ENCODE measurements at places on chromosomes 12 and 14.
A peak's percentile ranks its signal among the peaks of the same experiment; 100 is the strongest.

DNA sequence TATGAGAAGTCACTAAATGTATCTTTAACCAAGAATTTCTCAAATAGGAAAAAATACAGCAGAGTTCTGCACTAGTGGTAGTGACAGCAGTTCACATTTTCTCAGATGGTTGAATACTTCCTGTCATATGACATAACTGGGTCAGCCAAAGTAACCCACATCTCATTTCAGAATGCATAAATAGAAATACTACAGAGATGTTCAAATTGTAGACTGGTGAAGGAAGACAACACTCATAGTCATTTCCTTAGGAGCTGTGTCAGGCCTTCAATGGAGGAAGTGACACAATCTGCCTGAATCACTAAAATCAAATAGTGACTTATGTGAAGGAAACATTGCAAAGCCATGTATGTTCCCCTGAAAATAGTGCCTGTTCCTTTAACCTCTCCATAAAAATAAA, 32.4 kb downstream of the FERMT2 start:
- no peak for DNase-seq

GRCh38 chr12:51911788-51912711, 4.7 kb downstream of the ACVRL1 start:
- DNase-seq = no peak

GRCh38 chr14:76088771-76089571, 62.8 kb upstream of the GPATCH2L start:
- no peak for DNase-seq

DNA sequence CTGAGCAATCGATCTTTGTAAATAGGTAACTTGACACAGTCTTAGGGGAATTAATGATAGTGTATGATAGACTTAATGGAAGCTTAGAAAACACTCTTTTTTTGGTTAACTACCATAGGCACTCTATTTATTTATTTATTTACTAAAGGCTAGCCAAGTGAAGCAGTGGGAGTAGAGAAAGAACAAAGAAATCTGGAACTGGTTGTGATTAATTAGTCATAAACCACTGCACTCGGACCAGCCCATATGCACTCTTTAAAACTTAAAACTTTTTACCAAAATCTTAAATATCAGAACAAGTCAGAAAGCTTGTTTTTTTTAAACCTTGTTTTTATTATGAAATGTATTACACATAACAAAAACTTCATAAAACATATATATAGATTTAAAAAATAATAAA, 49.5 kb upstream of the SRP54 start:
- DNase-seq = no peak

DNA sequence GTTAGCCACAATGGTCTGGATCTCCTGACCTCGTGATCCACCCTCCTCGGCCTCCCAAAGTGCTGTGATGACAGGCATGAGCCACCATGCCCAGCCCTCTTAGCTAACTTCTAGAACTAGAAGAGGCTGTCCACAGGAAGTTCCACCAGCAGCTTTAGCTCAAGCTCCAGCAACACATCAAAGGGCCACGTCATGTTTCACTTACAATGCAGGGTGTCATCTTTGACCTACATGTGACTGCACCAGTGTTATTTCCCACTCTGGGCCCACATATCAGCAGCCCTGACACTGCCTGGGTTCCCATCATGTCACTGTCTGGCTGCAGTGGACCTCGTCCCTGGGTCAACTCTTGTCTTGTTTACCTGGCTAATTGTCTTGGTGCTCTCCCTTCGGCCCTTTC, 147.2 kb downstream of the GRIN2B start:
- DNase-seq = no peak

DNA sequence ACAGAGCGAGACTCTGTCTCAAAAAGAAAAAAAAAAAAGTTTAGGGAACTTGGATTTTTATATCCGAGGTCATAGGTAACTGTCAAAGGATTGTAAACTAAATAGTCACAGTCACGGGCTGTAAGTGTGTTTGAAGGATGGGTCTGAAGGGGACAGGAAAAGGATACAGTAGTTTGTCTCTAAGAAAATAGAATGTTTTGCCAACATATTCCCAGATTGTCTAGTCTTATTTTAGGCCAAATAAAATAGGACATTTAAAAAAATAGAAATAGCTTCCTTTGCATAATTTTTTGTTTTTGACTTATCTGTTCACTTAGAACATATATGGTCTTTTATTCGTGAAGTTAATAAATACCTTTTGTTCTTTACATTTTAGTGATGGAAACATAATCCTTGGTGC, 24.2 kb upstream of the REP15 start:
- no peak for DNase-seq

DNA sequence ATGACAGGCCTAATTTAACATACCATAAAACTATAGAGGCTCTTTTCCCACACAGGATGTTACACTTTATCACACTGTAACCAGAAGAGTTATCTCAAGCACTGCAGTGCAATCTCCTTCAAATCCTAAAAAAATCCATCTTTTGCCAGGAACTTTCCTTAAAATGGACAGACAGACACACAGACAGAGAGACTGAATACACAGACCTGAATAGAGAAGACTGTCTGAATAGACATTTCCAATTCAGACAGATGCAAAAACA, 6.5 kb downstream of the CORO1C start:
- no peak for DNase-seq

DNA sequence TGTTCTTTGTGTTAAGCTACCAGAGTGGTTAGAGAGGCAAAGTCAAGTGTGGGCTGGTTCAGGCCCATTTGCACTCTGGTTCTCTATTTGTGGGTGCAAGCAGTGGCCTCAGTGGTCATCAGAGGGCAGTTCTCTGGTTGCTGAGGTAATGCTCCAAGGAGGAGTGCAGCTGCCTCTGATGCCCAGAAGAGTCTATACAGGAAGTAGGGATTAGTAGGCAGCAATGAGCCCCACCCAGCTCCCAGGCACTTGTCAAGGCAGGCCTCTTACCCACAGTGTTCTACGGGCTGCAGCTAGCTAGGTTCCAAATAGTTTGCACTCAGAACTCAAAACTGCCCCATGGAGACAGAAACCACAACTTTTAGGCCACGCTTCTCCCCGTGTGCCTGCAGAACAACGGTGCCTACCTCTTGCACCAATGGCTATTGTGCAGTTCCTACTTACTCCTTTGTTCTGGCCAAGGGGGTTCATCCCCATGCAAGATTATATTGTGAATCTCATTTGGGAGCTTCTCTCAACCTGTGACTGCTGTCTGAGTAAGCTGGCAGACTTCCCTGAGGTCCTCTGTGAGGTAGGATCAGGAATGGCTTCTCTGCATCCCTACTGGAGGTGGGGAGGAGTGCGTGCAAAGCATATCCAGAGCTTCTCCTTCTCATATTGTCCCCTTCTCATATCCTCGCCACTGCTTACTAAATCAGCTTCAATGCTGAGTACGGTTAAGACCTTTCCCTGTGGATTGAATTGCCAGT, 410.3 kb upstream of the LMO3 start:
- DNase-seq = no peak

- no peak for DNase-seq
Measured at GRCh38 chr12:47394070-47394469, 311.8 kb downstream of the RPAP3 start.

GRCh38 chr12:62711631-62712241, 223.2 kb downstream of the PPM1H start:
- peak; percentile 64 for DNase-seq

DNA sequence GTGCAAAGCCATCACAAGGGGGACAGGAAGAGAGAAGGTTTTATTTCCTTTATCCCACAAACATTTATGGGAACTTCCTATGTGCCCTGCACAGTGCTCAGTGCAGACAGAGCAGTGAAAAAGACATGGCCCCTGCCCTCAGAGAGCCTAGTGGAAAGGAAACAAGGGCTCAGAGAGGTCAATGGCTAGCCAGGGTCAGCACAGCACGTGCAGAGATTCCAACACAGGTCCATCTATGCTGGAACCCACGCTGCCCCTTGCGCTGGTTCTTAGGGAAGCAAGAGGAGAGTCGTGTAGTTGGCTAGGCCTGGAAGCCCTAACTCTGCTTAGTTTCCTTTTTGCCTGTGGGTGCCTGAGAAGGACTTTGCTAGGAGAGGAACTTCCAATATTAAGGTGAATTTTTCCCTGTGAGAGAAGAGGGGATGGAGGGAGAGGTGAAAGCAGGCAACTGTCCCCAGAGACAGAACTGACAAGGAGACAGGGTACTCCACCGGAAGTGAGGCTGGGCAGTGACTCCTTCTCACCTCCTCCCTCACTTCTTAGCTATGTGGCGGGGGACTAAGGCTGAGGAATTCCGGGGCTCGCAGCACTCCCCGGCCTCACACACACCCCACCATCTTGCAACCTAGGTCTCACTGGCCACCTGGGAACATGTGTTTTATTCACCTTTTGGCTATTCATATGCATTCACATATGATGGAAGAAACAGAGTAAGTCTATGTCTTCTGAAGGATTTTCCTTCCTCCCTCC, 12.1 kb upstream of the GPX2 start:
- DNase-seq = no peak

GRCh38 chr12:7075939-7076338, 15.4 kb downstream of the C1S start:
- no peak for DNase-seq

DNA sequence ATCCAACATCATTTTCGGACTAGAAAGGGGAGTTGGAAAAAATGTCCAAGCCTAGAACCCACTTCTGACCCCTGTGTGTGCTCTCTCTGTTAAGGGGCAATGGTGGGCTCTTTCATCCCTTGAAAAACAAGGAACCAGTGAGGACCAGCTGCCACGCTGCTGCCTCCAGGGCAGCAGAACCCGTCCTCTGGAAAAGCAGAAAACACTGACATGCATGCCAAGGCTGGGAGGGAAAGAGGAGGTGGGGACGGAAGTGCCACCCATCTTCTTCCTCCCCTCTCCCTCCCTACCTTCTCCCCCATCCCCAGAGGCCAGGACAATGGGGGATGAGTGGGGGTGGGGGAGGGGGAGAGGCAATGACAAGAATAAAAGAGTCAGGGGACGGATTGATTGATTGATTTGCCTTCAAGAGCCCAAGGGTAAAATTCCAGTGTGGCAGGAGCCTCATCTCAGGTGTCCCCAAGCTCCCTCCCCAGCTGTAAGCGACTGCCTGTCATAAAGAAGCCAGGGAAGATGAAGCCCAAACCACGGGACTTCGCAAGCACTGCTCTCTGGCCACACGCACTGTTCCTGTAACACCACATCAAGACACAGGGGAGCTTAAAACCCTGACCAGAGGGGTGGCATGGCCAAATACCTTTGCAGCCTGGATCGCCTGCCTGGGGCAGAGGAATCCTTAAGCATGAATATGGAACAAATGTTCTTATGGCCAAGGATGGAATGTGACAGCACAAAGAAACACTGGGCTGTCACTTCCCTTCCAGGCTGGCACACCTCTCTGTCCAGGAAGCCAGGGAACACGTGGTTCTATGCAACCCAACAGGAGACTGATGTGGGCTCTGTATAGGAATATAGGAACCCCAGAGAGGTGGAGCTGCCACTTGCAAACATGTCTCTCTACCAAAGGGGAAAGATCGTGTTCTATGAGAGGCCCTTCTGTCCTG, 38.9 kb upstream of the BDKRB2 start:
- peak; percentile 36 for DNase-seq

Data from ecto neural progenitor cell (in vitro differentiated cells).